ENCODE measurements at places on chromosomes 7 and 10.

- DNase-seq: no peak
These were observed 66.7 kb upstream of the PDK4 start for GRCh38 chr7:95662987-95663386.

DNA sequence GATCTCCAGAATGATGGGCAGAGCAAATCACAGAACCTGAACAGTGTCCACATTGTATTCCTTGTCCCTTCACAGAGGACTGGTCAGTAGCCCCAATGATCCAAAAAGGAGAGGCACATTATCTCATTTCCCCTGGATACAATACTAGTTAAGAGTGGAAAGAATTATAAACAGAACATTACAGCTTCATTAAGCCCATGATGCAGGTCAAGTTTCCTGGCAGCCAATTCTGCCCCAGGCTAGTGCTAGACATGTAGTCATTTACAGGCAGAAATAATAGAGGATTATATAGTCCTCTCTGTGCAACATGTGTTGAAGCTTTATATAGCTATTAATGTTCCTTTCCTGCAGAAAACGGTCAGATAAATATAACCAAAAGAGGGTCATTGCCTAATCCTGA is 124.3 kb upstream of the WNT16 start:
- no peak for DNase-seq

DNA sequence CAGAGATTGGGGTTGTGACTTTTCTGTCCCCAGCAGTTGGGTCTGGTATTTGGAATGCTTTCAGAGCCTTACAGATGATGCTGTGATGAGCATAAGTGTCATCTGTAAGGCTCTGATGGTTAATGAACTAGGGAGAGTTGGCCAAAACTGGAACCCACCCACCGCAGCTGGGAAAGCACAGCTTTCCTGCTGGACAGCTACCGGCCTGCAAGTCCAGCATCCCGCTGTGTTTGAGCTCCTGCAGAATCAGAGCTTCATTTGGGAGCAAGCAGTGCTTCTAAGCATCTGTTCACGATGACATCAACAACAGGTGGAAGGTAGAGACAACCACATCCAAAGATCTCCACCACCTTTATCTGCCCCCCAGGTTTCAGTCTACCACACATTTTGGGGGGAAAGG is 11.7 kb downstream of the UCN3 start:
- DNase-seq: no peak

DNA sequence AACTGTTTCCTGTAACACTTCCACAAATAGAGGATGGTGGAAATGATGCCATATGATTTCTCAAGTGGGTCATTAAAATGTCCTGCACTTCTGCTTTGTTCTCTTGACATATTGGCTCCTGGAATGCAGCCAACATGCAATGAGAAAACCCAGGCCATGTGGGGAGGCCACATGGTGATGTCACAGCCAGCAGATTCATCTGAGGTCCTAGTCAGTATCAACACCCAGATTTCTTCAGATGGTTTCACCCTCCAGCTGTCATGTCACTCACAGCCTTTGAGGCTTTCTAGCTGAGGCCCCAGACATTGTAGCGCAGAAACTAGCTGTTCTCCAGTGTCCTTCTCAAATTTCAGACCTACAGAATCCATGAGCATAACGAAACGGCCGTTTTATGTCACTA is 102.3 kb upstream of the NUPR2 start:
- no peak for DNase-seq

DNA sequence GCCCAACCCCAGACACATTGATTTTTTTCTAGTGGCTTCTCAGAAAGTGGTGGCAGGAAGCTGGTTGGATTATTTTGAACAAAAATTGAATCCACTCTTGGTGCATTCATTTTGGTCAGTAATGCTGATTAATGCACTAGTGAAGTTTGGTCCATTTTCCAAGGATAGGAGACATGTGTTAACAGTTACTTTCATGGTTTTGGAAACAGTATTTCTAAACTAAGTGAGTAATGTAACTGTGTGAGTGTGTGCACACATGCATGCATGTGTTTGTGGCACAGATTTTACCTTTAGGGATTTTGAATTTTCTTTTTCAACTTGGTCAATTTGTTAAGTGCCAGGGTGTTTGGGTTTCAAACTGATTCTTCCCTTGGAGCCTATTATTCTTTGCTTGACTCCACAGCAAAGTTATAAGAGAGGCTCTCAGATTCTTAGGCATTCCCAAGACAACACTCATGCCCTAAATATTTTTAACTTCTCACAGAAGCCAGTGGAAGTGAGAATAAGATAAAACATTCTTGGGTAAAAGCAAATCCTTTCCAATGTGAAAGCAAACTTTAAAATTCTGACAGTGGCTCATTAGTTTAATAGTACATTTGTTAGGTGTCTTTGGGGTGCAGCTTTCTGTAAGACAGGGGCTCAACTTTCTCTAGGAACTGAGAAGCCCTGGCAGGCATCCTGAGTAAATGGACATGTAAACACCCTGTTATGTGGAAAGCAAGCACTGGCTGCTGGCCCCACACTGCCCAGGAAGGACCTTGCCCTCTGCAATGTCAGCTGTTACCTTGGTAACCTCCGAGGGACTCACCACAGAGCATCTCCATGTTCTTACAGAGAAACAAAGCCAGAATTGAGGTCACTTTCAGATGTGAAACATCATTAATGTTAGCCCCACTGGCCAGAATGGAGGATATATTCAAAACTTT is 68.4 kb downstream of the ASAH2B start:
- DNase-seq: peak; percentile 8

DNA sequence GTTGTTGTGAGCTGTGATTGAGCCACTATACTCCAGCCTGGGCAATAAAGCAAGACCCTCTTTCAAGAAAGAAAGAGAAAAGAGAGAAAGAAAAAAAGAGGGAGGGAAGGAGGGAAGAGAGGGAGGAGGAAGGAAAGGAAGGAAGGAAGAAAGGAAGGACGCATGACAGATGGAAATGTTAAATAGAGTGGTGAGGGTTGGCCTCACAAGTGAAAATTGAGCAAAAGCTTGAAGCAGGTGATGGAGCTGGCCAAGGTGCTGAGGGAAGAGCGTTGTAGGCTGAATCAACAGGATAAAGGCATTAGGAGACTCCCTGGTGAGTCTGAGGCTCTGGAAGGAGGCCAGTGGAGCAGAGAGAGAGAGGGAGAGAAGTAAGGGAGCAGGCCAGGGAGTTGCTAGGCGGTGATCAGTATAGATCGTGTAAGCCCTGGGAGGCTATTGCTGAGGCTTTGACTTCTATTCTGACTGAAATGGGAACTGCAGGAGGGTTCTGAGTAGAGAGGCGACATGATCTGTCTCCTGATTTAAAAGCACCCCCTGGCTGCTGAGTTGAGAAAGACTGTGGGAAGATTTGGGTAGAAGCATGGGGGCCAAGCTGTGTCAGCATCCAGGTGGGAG is 26.5 kb upstream of the TMEM248 start:
- DNase-seq: peak; percentile 33

DNA sequence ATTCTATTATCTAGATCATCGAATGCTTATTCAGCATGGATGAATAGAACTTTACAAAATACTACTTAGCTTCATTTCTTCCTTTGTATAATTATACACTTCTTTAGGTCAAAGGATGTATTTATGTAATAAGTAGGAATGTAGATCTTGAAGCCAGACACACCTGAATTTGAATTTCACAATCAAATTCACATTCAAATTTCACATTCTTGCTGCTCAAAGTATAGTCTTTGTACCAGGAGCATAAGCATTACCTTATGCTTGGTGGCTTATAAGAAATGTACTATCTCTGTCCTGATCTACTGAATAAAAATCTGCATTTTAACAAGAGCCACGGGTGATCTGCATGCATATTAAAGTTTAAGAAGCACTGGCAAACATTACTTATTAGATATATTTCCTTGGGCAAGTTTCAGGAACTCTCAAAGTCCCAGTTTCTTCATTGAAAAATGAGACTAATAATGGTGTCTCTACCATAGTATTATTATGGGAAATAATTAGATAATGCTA is 112.8 kb downstream of the CACNA2D1 start:
- no peak for DNase-seq

DNA sequence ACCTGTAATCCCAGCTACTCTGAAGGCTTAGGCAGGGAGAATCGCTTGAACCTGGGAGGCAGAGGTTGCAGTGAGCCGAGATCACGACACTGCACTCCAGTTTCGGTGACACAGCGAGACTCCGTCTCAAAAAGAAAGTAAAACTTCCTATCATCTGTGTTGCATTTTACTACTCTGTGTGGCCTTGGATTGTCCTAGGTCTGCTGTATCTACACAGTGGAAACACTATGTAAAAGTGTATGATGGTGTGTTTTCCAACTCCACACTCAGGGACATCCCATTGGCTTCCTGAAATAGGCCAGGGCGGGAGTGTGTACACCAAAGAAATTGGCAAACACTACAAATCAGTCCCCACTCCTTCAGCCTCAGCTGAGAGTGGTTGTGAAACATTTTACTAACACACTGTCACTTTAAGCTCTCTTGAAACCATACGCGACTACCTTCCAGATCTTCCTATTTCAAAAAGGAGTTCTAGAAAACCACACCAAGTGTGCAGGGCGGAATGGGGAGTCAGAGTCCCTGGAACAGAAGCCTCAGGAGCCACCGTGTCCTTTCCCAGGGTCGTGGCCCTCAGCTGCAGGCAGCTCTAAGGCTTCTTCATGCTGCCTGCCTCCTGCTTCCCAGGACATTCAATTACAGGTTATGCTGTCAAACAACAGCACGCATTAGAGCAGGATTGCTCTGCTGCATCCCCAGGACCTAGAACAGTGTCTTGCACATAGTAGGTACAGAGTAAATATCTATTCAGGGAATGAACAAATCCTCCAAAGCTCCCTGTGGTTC is 275.4 kb downstream of the PARD3 start:
- no peak for DNase-seq
